Stimulated activated CD8-positive, alpha-beta memory T cell treated with anti-CD3 and anti-CD28 coated beads, Interleukin-7, amount 100 ng/mL, for 1 hour (primary cell): ENCODE measurements at places on chromosomes 11 and 22.

- no peak for DNase-seq
These were observed 199.2 kb upstream of the POU2AF2 start for GRCh38 chr11:111046291-111046690.

- DNase-seq: no peak
These were observed 38.0 kb downstream of the IGF2 start for GRCh38 chr11:2101171-2101675.

- no peak for DNase-seq
These were observed 13.5 kb upstream of the PPFIBP2 start for GRCh38 chr11:7500251-7500650.

DNA sequence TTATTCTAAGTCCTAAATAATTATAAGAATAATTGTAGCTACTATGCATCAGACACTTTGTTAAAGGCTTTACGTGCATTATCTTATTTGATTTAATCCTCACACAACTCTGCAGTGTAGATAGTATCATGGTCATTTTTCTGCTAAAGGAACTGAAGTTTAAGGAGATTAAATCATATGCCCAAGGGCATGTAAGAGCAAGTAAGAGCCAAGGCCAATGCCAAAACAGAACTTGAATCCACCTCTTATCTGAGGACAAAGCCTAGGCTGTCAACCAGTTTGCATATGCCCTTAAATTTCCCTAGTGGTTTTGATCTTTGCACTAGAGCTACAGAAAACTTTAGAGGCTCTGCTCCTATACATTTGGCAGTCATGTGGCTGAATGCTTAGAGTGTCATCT, 65.6 kb upstream of the OR5AK2 start:
- DNase-seq: no peak

- DNase-seq: no peak
These were observed 80.2 kb downstream of the PRR5L start for GRCh38 chr11:36376009-36376887.
